ENCODE measurements at places on chromosomes 6 and 20.

GRCh38 chr6:160756871-160757270 lies 54.8 kb downstream of the PLG start:
- no peak for DNase-seq

DNA sequence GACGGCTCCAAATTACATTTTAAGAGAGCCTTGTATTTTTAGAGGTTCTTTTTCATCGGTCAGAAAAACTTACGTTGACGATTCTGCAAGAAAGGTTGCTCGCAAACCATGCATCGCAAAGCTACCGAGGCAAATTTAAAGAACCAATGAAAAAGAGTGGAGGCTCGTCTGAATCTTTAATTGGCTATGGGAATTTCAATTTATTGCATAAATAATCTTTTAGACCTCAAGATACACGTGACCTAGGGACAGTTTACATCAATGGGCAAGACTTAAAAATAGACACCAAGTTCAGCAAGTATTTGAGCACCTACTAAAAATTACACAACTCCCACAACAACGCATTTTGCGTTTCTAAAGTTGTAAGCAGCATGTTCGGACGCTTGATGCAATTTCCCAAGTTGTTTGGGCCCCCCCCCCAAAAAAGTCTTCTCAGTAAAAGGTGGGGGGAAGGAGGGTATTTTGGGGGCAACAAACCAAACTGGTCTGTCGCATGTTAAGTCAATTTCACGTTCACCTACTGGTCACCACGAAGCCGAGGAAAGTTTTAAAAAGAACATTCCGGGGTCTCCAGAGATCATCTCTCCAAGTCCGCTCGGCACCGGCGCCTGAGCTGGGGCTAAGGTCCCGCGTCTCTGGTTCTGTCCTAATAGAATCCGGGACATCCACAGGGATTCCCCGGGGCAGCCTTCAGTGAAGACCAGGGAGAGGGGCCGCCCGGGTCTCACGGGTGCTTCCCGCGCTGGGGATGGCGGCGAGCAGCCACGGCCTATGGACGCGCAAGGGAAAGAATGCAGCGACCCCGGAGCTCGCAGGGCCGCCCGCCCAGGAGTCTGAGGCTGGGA lies 851 bp downstream of the SNX5 start:
- DNase-seq = no peak

DNA sequence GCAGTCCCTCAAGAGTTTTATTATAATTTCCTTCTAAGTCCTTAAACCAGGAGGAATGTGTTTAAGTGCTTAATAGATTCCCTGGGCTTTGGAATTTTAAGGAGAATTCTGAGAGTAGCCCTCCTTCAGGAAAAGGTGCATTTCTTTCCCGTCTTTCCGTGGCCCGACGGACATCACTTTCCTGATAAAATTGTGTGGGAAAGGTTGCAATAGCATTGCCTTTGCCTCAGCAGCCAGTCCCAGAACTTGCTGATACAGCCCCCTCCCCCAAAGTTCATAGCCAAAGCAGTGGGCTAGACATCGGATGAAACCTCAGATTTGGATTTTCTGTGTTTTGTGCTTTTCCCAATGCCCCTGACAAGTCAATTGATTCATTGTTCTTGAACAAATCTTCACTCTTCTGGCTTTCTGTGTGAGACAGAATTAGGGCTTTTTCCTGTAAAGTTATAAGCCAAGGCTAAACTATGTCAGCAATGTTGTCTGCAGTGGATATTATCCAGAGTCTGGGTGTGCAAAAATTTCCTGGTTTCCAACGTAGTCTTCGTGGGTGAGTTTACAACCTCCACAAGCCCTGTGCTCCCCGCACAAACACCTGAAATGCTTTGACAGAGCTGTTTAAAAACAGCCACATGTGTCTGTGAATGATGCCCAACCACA lies 1.1 kb upstream of the SMOC2 start:
- no peak for DNase-seq

DNA sequence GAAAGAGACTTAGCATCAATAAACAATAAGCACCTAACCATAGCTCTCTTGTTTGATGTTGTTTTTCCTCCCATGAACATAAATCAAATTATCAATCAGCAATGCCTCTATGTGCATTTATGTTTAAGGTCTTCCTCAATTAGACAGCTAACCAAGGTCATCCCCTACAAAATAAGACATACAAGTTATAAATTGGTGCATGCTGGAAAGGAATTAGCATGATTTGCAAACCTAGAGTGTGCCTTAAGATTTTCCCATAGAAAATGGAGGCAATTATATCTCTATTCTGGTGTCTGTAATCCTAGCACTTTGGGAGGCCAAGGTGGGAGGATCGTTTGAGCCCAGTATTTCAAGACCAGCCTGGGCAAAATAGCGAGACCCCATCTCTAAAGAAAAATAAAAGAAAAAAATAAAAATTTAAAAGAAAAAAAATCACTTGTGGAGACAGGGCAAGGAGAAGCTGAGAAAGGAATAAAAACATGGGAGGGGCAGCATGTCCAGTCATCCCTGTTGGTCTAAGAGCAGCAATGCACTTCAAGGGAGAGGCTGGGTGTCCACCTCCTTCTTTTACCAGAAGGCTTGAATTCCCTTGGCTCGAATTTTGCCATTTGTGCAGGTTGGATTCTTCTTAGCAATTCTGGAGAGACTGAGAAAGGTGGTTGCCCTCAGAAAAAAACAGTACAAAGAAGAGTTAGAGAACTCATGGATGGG lies 9.3 kb upstream of the SLPI start:
- DNase-seq = no peak

- DNase-seq = no peak
Observed at GRCh38 chr6:15264902-15265761, 19.3 kb downstream of the JARID2 start.

DNA sequence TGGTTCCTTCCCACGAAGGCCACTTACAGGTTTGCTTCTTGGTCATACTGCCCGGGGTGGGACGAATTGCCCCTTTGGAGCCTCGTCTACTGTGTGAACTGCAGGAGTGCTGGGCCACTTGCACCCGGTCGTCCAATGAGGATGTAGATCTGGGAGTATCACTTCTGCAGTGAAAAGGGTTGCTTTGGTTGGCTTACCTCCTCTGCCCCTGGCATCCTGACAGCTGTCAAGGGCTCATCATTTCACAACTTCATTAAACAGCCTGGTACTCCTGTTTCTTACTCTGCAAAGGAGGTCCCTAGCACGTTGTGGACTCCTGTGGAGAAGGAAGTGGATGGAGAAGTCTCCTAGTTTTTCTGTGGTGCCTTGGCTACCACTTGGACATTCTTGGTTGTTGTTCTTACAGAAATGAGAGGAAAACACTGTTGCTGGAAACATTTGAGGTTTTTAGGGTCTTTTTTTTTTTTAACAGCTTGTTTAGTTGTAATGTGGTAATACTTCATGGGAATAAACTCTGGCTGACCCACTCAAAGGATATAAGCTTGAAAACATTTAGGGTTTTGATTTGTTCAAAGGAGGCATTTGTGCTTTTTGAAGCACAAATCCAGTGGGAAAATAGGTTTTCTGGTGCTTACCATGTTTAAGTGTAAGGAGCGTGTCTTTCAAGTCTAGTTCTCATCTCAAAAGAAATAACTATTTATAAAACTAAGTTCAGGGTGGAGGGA lies 60.7 kb downstream of the AKAP12 start:
- DNase-seq = no peak

DNA sequence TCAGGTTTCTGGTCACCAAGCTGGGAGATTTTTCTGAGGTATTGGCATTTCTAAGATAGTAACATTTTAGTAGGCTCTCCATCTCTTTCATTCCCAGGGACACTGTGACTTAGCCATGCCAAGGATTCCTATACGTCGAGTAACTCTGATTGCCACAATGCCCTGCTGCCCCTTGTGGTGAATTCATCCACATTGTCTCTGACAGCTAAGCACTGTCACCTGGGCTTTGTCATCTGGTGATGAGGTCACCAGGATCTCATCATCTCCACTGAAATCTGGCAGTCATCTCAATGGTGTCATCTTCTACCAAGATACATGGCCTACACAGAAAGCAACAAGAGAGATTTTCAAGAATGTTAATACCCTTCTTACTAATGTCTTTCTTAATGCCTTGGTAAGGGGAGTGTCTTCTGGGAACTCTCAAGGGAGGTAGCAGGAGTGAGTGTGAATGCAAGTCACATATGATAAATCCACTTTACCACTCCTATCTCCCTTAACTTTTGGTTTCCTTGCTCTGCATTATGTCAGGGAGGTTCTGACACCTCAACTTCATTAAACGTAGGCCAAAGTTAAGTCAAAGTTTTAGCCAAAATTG lies 246.7 kb downstream of the CD109 start:
- no peak for DNase-seq

GRCh38 chr6:53543359-53544216 lies 1.3 kb downstream of the GCLC start:
- peak; percentile 4 for DNase-seq

- DNase-seq = no peak
Observed at GRCh38 chr20:58293453-58293852, 16.1 kb upstream of the RAB22A start.

GRCh38 chr6:44001318-44002066 lies 125.8 kb downstream of the MRPL14 start:
- DNase-seq = no peak

DNA sequence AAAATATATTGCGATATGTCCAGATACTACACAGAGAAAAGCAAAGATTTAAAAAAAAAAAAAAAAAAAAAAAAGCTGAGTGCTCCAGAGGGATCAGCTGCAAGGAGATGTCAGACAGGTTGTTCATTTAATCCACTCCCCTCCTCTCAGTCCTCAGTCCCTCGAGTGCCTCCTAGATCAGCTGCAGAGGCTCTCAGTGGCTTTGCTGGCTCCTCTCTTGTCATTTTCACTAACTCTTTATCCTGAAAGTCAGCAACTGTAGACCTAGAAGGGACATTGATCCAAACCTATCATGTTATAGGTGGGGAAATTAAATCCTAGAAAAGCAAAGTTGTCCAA lies 61.6 kb downstream of the KIAA0319 start:
- DNase-seq = peak; percentile 6

DNA sequence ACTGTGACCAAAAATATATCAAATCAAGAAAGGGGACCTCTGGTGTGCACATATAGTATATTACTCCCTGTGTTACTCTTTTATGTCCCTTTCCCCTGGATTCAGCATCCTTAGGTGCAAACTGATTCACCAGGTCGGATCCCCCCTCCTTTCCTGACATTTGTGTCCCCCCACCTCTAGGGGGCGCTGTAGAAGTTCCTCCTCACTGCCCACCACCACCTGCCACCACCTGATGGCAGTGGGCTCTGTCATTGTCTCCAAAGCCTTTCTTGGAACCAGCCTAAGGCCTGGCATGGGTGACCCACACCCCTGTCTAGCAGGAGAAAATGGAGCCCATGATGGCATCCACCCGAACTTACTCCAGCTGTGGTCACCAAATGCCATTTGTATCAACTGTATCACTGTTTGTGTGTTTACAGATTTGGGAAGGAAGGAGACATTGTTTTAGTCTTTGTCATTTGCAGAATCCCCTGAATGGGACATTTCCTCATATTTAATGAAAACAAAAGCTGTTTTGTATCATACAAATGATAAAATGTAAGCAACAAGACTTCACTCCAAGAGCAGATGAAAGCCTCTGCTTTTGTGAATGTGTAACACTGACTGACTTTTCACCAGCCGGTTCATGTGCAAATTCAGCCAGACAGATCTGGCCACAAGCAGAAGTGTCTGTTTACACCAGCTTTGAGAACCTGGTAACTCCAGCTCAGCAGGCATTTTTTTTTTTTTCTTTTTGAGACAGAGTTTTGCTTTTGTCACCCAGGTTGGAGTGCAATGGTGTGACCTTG lies 66.2 kb downstream of the ARMC2 start:
- DNase-seq = peak; percentile 0

- no peak for DNase-seq
Observed at GRCh38 chr6:145845557-145845956, 31.0 kb upstream of the FBXO30 start.

- DNase-seq = no peak
Observed at GRCh38 chr6:125948455-125948854, 8.1 kb upstream of the HINT3 start.

GRCh38 chr6:154504865-154505449 lies 5.5 kb downstream of the CNKSR3 start:
- DNase-seq = no peak

DNA sequence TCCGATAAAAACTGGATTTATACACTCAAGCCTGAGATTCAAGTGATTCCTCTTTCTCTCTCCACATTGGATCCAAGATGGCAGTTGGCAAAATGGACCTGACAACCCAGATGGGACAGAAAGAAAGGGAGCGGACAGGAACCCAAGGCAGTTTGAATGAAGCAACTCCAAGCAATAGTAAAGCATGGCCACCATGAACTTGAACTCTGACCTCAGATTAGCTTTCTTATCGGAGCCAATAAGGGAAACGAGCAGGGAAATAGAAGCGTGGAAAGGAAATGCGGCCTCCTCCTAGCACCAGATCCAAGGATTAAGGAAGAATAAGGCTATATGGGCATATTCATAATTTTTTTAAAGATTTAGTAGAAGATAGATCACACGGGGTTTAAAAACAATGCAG lies 213.4 kb upstream of the RIN2 start:
- DNase-seq = no peak

- DNase-seq = no peak
Observed at GRCh38 chr20:52895235-52895634, 76.9 kb upstream of the TSHZ2 start.

- DNase-seq = no peak
Observed at GRCh38 chr6:108294297-108294726, 542 bp upstream of the AFG1L start.

DNA sequence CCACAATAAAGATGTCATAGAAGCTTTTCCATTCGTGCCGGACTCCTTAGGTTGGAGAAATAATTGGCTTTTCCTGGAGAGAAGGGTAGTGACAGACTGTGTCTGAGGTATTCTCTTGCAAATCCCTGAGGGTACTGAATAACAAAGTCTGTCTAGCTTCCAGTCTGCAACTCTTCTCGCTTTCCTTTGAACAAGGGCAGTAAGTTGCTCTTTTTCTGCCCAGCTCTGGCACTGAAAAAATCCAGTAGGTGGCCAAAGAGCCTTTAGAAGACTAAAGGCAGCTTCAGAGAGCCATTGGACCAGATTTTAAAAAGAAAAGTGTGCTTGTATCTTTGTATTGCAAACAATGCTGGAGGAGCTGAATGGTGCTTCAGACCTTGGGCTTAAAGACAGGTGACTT lies 20.7 kb upstream of the RREB1 start:
- DNase-seq = no peak

GRCh38 chr20:34024723-34025351 lies 31.1 kb downstream of the RALY start:
- DNase-seq = no peak

- no peak for DNase-seq
Observed at GRCh38 chr6:62013719-62014118, 272.3 kb downstream of the KHDRBS2 start.

DNA sequence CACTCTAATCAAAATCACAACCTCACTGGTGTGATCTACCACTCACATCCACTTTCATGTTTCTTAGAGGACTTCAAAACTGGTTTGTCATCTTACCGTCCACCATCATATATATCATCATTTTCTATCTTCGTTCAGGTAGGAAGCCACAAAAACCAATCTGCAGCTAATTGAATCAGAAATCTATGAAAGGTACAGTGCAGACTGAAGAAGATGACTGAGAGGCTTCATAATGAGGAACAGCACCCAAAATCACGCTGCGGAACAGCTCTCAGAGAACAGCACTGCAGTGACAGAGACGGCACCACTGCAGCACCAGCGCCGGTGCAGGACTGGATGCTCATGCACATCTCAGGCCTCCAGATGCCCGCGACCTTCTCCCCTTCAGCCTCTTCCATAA lies 13.0 kb downstream of the GMDS start:
- DNase-seq = no peak
